ENCODE measurements at places on chromosomes 13 and 19.

GRCh38 chr19:44587963-44588770, 25.2 kb upstream of the IGSF23 start:
- peak; percentile 0 for DNase-seq

DNA sequence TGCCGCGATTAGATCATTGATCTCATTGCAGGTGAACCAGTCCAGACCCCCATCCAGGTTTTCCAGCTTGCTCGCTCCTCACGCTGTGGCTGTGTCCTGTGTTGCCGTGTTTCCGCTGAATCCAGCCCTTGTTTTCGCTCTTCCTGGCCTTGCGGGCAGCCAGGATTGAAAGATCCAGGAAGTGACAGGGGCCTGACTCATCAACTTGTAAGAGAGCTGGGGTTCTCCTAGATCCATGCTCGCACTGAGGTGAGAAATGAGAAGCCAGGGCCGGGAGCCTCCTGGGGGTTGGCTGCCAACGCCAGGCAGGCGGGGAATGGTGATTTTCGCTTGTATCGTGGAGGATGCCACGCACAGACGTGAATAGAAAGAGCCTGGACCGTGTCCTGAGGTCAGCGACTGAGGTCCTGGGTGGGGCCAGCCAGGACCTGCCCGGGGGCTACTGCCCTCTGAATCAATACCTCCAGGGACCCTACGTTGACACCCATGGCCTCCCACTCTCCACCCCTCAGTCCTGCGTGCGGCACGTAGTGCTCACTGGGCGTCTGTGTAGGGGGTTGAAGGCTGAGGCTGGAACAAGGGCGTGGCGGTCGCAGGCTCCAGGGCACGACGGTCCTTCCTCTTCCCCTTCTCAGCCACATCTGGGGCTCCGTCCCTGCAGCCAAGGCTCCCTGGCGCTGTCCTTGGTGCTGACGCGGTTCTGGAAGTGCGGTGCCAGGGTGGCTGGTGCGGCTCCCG, 7.3 kb upstream of the PTPRH start:
- DNase-seq = peak; percentile 54

GRCh38 chr13:95568131-95568530, 15.6 kb downstream of the CLDN10 start:
- DNase-seq = no peak

DNA sequence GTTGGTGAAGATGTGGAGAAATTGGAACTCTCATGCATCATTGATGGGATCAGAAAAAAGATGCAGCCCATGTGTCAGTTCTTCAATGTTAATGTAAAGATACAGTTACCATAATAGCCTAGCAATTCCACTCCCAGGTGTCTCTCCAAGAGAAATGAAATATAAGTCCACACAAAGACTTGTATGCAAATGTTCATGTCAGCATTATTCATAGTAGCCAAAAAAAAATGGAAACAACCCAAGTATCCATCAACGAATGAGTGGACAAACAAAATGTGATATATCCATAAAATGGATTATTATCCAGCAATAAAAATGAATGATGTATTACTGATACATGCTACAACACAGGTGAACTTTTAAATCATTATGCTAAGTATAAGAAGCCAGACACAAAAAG, 38.7 kb downstream of the CCDC70 start:
- DNase-seq = no peak

DNA sequence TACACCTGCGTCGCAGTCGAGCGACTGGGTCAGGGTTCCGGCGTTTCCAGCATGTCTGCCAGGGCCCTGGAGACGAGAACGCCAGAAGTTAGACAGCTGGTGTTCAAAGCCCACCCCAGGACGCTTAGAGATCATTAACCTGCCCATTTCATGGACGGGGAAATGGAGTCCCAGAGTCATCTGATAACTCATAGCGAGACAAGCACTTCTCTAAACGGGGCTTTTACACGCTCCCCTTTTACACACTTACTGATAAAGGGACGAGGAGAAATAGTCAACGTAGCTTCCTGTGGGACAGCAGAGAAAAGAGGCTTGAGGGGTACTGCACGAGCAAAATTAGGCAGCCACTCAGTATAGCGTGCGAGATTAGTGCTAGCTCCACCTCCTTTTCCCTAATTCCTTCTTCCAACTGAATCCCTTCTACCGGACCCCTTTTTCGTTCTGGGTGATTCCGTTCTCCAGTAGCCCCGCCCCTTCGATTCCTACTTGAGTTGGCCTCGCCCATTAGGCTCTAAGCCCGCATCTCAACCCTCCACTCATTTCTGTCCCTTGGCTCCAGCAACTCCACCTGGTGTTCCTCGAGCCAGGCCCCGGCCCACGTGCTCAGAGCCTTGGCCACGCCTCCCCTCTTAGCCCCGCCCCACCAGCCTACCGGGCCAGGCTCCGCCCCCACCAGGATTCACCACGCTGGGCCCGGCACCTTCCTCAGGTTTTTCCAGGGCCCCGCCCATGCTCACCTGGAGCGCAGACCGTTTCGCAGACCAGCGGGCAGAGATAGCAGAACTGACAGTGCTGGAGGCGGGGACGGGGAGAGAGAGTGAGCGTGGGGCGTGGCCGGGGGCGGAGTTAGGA, 3.7 kb downstream of the HRC start:
- DNase-seq = no peak

- no peak for DNase-seq
These were observed 100.8 kb downstream of the STK24 start for GRCh38 chr13:98476106-98476505.

- no peak for DNase-seq
These were observed 63.9 kb upstream of the STARD13 start for GRCh38 chr13:33349288-33349985.

DNA sequence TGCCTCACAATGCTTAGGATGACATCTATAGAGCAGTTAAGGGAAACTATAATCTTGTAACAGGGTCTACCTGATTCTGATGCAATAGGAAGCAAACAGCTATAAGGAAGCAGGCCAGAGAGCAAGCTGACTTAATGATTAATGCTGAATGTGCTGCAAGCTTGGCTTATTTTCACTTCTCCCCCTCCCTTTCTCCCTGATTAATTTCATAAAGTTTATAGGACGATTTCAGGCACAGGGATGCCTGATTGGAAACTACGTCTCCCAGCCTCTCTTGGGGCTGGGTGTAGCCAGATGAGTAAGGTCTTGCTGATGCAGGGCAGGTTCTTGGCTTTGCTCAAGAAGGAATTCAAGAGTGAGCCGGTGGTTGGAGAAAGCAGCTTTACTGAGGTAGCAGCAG, 82.8 kb upstream of the MRI1 start:
- DNase-seq = no peak

DNA sequence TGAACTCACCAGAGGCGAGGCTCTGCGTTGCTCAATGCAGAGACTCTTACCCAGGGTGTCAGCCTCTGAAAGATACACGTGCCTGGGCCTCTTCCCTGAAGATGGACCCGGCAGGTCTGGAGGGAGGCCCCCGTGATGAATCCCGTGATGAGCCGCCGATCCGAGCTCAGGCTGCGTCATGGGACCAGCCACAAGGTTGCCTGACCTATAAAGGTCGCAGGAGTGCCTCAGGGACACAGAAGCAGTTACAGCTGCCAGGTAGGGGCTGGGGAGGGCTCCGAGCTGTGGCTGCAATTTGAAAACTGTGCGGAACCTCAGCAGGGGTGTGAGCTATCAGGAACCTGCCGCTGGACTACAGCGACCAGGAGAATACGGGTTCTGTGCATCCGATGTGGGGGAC, 10.5 kb upstream of the ATP11A start:
- no peak for DNase-seq

DNA sequence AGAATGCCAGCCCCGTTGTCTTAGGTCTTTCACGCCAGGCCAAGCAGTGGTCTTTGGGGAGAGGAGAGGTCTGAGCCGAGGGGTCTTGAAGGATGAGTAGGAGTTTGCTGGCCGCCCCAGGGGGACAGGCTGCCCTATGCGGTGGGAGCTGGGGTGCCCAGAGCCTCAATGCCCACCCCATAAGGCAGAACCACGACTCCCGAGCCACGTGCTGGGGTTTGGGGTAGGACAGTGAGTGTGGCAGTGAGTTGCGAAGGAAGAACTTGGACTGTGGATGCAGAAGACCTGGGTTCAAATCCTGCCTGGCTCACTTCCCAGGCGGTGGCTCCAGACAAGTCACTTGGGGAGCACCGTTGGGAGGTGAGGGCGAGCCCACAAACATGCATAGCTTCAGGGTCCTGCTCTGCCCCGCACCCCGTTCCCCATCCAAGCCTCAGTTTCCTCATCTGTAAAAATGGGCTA, 5.5 kb downstream of the RAB11B start:
- no peak for DNase-seq

GRCh38 chr13:86282442-86282841, 483.2 kb upstream of the SLITRK6 start:
- no peak for DNase-seq

- no peak for DNase-seq
These were observed 851 bp downstream of the ZNF320 start for GRCh38 chr19:52896431-52897137.

DNA sequence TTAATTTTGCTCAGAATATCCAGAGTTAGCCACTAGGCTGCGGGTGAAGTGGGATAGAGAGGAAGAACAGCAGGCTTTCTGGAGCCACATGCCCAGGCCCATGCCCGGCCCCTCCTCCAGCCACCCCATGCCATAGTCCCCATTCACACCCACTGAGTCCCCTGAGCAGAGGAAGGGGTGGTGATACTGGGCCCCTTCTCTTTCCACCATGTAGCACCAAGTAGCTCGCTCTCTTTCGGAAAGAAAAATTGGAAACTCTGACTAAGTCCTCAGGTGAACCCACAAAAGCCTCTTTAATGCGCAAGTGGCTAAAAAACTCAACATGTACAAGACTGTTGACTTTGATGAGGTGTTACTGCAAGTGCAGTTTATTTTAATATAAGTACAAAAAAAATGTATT, 76.7 kb upstream of the GPR183 start:
- no peak for DNase-seq

DNA sequence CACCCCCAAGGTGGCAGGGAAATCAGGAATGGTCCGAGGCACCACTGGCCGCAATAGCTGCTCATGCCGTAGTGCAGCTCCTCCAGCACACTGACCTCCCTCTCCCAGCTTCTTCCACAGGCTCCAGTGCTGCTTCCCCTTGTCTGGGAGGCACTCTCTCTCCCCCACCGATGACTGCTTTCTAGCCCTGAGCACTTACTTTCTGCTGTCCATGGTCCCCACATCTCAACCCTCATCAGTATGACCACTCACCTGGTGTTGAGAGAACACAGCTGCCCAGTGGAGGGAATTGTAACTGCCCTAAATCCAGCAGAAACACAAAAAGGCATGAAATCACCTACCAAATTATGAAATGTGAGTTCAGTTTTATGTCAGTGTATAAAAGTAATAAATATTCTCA, 28.9 kb upstream of the TPP2 start:
- no peak for DNase-seq

DNA sequence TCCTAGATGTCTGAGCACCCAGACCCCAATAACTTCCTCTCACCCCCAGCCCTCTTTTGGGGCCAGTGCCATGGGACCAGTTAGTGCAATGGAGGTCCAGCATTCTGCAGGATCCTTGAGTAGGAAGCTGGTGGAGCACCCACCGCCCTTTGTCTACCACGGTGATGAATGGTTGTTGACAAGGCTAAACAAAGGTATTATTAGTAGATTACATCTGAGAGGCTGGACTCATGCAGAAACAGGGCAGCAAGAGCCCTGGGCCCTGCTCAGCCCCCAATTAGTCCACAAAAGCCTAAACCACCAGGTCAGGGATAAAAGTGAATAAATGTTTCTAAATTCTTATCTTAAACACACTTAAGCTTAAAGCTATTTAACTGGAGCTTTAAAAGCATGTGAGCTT, 196.5 kb upstream of the TSHZ3 start:
- DNase-seq = no peak

DNA sequence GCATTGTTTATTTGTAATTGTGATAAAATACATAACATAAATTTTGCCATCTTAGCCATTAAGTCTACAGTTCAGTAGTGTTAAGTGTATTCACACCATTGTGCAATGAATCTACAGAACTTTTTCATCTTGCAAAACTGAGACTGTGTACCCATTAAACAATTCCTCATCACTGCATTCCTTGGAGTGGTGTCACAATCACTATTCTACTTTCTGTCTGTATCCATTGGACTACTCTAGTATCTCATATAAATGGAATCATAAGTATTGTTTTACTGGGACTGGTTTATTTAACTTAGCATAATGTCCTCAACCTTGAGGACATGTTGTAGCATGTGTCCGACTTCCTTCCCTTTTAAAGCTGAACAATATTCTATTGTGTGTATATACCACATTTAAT, 36.8 kb downstream of the UFM1 start:
- no peak for DNase-seq

GRCh38 chr19:32573492-32573794, 7.5 kb upstream of the PDCD5 start:
- DNase-seq = no peak

DNA sequence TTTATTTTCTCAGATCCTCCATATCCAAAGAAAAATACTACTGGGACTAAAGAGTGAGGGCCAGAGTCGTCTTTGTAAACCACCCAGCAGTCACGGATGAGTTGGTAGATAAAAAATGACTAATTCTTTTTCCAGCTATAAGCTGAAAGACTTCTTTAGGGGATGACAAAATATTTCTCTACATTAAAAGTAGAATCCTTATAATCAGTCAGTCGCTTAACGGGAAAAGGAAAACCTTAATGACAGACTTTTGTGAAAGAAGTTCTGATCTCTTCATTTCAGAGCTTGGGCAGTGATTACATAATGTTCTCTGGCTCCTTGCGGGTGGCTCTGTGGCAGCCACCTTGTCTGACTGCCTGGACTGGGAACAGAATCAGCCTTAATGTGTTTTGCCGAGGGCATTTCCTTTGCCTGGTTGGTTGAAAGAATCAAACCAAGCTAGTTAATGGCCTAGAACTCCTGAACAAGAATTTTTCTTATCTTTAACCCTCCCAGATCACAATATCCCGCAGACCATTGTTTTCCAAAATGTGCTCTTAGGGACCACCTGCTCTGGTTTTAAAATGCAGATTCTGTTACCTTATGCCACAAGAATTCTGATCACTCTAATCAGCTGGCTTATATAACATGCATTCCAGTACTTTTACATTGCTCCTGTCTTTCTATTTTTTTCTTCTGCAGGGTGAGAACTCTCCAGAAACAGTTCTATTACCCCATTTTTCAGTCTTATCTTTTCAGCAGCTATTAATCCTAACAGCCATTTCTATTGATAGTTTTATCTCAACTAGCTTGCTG, 2.5 kb downstream of the ITM2B start:
- DNase-seq = no peak

DNA sequence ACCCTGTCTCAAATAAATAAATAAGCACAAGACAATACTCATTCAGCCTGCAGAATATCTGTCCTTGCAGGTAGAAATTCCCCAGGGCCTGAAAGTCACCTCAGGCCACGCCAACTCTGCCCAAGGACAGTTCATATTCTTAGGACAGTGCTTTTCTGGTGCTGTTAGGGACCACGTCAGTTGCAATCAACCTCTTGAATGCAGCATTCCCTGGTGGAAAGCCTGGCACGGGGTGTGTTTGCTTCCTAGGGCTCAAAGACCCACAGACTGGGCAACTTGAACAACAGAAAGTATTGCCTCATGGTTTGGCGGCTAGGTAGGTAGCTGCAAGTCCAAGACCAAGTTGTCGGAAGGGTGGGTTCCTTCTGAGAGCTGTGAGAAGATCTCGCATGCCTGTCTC, 160.3 kb downstream of the KCTD15 start:
- no peak for DNase-seq

Data from hippocampal formation (tissue), 2 donors.